ENCODE measurements at places on chromosomes 7 and 10.

DNA sequence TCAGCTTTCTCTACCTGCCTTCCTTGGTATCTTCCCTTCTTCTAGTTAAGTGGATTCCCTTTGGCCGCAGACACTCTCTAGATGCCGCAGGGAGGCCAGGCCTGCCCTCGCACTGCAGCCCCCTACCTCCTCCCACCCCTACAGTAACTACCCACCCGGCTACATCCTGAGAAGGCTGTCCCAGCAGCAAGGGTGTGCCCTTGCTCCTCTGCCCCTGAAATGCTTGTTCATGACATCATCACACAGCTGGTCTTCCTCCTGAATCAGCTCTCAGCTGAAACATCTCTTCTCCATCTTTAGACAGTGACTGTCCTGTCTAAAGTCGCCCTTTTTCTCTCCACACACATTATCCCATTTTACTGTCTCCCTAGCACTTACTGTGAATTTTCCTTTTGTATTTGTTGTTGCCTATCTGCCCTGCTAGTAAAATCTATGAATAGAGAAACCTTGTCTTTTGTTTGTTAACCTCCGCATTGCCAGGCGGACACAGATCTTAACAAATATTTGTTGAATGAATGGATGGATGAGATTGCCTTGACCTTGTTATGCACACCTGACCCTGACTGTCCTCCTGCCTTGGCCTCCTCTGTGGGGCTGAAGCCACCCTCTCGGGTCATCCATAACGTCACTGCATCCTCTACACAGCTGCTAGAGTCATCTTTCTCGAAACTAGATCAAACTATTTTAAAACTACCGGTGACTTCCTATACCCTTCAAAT lies 108.9 kb upstream of the GATA3 start:
- DNase-seq = no peak

DNA sequence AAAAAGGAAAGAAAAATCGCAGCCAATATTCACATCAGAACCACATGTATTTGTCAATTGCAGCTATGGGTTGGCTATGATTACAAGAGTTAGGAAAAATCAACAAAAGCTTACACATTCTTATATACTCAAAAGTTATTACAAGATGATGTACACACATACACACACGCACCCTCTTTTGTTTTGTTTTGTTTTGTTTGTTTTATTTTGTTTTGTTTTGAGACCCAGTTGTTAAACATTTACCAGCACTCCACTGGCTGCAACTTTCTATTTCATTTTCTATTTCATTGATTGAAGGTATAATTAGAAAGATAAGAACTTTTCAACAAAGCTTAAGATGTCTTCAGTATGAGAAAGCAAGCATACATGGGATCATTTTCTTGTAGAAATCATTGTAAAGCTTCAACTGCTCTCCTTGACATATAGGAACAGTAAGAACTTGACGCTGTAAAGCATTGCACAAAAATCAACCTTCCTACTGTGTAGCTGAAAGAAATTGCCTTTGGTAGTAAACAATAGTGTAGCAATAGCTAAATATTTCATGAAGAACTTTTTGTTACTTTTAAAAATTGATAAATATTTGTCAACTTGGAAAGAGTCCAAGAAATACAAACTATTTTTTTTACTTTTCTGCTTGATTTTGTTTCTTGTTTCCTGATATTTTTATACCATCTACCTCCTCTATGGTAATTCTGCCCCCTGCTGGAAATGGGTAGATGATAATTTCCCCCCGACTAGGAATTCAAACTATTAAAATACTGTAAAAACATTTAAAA lies 205.9 kb downstream of the MBL2 start:
- no peak for DNase-seq

- no peak for DNase-seq
Observed at GRCh38 chr10:29861811-29862505, 197.4 kb downstream of the JCAD start.

GRCh38 chr10:21509341-21510240 lies 15.9 kb downstream of the SKIDA1 start:
- no peak for DNase-seq

GRCh38 chr10:70749756-70750155 lies 35.4 kb downstream of the TBATA start:
- DNase-seq = no peak

GRCh38 chr7:99129001-99129400 lies 14.9 kb downstream of the SMURF1 start:
- DNase-seq = no peak

GRCh38 chr10:68327889-68328786 lies 3.7 kb upstream of the HNRNPH3 start:
- DNase-seq = peak; percentile 16

DNA sequence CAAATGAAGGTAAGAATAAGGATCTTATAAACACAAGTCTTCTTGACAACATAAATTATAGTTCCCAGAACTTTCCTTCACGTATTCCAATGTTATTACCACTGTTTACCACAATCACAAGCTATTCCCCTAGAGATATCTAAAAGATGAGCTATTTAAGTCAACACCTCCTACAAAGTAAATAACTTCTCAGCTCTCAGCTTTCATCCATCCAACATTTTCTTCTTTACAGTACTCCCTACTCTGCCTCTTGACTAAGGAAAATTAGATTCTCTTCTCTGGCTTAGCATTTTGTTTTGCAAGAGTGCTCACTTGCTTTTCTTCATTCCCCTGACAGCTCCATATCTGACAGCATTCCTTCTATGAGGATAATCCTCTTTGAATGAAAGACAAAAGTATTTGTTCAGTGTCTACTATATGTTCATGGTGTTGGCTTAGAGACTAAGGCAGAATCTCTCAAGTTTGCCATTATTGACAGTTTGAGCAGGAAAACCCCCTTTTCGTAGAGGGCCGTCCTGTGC lies 93.0 kb upstream of the IL6 start:
- DNase-seq = no peak

- no peak for DNase-seq
Observed at GRCh38 chr7:83786858-83787257, 137.9 kb upstream of the SEMA3E start.

DNA sequence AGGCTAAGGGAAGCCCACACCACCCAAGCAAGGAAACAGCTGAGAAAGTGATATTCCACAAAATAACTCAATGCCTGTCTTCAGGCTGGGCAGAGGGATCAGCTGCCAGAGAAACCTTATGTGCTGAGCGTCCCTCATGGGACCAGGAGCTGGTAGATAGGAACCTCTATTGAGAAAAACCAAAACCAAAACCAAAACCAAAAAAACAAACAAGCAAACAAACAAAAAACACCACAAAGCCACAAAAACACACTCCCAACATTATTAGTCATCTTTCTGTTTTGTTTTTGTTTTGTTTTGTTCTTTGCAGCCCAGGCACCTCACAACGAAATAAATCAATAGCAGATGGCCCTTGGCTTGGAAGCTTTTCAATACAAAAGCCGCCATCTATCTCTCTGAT lies 760.8 kb upstream of the CELF2 start:
- DNase-seq = no peak

- no peak for DNase-seq
Observed at GRCh38 chr10:8036506-8037198, 17.8 kb upstream of the GATA3 start.

DNA sequence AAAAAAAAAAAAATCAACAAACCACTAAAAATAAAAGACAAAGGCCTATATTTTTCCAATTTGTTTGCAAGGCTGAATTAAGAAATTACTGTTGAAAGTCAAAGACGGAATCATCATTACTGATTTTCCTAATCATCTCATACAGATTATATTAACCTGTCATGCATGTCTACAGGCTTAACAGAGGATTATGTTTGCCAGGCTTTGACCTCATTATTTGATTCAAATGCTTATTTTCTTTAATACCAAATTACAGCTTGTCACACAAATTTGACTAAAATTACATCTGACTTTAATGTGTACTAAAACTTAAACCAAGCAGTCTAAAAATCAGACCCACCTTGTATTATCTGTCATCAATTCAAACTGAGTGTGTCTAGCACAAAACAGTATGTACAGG lies 21.2 kb downstream of the KIF5B start:
- no peak for DNase-seq

GRCh38 chr10:10658172-10658785 lies 359.4 kb upstream of the CELF2 start:
- no peak for DNase-seq

GRCh38 chr7:101306307-101306706 lies 15.3 kb downstream of the IFT22 start:
- no peak for DNase-seq

DNA sequence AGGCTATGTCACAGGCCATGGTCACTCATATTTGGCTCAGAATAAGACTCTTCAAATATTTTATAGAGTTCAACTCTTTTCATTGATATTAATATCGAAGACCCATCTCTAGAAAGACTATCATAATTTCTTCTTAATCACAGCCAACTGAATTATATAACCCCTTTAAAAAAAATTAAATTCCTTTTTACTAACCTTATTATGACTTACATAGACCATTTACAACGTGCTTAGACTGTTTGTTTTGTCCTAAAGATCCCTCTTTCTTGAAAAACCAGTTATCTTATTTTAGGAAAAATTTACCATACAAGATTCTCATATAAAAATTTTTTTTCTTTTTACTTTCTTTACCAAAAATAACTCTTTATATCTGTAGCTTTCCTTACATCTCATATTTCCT lies 10.2 kb upstream of the TMEM254 start:
- no peak for DNase-seq

- no peak for DNase-seq
Observed at GRCh38 chr10:79904671-79905321, 44.1 kb downstream of the SFTPD start.

DNA sequence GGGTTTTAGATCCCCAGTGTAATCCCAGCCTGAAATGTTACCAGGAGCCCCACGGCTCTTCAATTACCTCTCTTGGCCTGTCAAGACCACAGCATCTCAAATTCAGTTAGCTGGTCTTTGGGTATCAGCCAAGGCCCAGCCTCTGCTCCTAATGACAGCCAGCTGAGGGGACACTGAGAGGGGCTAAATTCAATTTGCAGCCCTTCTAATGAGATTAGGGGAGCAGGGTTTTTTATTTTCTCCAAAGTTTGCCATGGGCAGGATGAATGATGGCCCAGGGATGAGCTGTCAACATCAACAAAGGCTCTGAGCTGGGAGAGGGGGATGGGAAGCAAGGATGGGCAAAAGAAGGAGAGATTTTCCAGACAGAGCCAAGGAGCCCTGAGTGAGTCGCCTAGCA lies 116.8 kb upstream of the TBX20 start:
- DNase-seq = no peak

DNA sequence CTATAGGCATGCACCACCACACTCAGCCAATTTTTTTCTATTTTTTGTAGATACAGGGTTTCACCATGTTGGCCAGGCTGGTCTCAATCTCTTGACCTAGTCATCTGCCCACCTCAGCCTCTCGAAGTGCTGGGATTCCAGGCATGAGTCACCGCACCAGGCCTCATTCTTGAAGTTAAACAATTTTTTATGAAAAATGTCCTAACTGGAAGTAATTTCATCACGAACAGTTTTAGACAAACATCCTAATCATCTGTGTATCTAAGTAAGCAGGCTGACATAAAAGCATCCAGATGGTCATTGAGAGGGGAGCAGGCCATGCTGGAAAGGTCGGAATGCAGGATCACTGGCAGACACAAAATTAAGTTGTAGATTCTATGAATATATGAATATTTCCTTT lies 269.1 kb downstream of the ZMYND11 start:
- DNase-seq = no peak

- DNase-seq = no peak
Observed at GRCh38 chr10:71434760-71435394, 38.2 kb downstream of the CDH23 start.

DNA sequence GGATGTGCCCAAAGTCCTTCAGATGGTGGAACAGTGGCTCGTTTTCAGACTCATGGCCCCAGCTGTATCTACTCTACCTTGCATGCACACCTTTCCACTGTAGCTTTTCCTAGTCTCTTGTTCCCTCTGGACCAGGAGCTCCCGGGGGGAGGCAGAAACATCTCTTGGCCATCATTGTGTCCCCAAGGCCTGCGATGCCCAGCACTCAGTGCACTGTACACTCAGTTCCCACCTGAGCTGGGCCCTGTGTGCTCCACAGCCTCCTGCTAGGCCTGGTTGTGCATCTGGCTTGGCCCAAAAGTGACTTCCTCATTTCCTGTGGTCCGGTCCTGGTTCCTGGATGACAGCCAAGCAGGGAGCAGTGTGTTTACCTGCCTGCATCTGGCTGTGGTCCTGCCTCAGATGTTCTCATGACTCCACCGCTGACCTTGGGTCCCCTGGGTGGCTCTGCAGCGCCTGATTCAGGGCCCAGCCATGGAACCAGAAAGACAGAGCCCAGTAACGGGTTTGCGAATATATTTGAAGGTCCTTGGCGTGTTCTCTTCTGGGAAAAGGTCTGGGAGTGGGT lies 9.9 kb upstream of the DOCK1 start:
- no peak for DNase-seq

- no peak for DNase-seq
Observed at GRCh38 chr10:74753442-74754211, 72.8 kb upstream of the KAT6B start.

DNA sequence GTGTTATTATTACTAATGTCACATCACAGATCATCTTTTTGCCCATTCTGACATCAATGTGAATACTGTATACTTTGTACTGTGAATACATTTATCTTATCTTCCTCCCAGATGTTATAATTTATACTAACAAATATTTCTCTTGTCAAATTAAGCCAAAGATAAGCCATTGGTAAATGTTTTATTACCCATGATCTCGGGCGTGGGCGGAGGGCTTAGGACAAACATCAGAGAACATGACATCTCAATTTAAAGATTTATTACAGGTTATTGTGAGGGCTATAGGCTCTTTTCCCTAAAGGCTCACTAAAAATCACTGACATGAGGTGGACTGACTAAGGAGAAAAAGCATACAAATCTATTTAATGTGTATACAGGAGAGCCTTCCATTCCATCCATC lies 58.2 kb upstream of the DGKB start:
- no peak for DNase-seq

DNA sequence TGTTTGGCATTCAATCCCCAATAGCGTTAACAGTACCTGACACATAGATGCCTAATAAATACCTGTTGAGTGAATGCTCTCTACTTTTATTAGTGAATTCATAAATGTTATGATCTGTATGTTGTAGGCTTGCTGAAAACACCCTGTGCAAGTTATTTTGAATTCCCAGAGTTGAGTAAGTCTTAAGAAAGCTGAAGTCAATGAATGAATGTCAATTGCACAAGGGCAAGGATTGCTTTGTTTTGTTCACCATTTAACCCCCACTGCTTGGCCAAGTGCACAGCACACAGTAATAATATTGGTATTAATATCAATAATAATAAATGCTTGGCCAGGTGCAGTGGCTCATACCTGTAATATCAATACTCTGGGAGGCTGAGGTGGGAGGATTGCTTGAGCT lies 10.2 kb downstream of the CPA1 start:
- DNase-seq = no peak

GRCh38 chr10:43206391-43207235 lies 60.3 kb downstream of the RASGEF1A start:
- DNase-seq = no peak

DNA sequence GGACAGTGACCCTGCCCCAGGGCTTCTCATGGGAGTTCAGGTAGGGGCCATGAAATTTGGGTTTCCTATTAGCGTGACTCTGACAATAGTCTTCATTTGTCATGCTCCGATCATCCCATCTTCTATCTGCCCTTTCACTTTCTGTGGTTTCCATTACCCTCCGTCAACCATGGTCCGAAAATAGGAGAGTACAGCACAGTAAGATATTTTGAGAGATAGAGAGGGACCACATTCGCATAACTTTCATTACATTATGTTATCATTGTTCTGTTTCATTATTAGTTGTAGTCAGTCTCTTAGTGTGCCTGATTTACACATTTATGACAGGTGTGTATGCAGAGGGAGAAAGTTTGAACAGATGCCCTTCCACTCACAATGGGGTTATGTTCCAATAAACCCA lies 649.2 kb downstream of the SDK1 start:
- no peak for DNase-seq

GRCh38 chr10:95795602-95796001 lies 39.6 kb downstream of the ENTPD1 start:
- DNase-seq = no peak

All from cerebellar nuclear complex (tissue), 1 donor.